ENCODE measurements at places on chromosomes 7 and 10. TPM values are rescaled to one million over a fixed set of nuclear protein-coding genes. Genes with fewer than 3 reads are reported as not detected.

TMEM236 gene
- 0.06 TPM for total RNA-seq

PRKAR2B gene
- total RNA-seq, result 4.9 TPM

SUN3 gene
- total RNA-seq, result not detected

ADAM12 gene
- 0.11 TPM for total RNA-seq

KIN gene
- 14.9 TPM for total RNA-seq

PLEKHA1 gene
- 20.5 TPM for total RNA-seq

LRRN3 gene
- total RNA-seq, result not detected

GRCh38 chr7:16785846-16786245 is 19.0 kb downstream of the AGR2 start:
- DNase-seq, result no peak

- DNase-seq, result no peak
Observed at GRCh38 chr10:69458430-69459100, 7.3 kb downstream of the TSPAN15 start.

DNA sequence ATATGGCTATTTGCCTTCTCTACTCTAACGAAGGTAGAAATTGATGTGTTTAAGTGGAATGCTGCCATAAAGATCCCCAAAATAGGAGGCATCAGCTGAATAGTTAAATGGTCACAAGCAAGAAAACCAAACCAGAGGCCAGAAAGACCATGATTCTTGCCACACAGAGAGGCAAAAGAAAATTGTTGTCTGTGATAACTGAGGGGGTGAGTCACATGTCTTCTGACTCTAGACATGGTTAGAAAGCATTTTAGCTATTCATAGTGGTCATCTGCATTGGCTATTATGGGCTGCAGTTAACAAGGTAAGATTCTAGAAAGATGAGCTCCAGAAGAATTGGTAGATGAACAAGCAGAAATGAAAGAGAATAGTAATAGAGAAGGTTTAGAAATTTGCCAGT is 361.4 kb upstream of the NPSR1 start:
- DNase-seq, result no peak

DNA sequence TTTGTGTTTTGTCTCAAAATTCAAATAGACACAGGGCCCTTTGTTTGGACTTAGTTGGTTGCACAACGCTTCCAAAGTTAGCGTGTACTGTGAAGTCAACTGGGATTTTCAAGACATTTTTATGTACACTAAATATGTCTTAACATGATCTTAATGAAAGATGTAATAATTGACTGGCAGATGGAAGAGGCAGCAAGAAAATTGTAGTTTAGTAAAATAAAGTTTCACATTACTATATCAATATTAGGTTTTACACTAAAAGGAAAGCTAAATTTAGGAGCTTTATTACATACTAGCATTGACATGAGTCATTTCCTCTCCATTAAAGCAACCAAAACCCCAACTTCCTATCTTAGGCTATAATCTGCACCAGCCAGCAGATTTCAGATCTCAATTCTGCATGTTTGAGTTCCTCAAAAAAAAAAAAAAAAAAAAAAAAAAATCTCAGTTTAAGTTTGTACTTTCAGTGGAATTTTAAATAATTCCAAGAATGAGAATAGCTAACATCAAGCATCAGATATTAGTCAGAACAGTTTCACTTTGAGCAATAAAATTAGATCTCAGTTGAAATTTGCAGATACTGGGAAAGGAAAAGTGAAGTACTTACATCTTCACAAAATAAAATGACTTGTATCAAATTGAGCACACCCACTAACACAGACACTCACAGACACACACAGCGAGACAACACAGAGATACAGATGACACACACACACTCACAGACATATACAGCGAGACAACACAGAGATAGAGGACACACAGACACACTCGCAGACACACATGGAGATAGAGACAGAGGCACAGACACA is 346.6 kb upstream of the KLF6 start:
- DNase-seq, result peak; percentile 94
